ENCODE measurements at places on chromosomes 6 and 20.
A peak's percentile ranks its signal among the peaks of the same experiment; 100 is the strongest.

- DNase-seq: peak; percentile 98
Measured at GRCh38 chr20:17873410-17874270, 95.0 kb downstream of the SNX5 start.

GRCh38 chr20:62026564-62026856, 39.2 kb downstream of the TAF4 start:
- no peak for DNase-seq

DNA sequence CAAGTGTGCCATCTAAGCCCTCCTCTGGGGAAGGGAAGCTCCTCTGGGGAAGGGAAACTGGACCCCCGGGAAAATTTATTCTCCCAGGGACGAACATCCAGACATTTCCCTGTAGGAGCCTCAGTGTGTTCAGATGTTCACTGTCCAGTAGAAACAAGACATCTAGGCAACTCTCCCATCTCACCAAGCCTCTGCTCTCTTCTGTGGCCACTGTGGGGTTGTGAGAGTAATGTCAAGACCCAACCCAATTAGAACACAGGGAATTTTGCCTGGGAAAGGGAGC, 3.6 kb upstream of the PTGIS start:
- DNase-seq: no peak

- peak; percentile 83 for DNase-seq
Measured at GRCh38 chr6:100464903-100465700, at the start of gene SIM1. TSS of gene SIM1 (minus strand) at chr6:100464921. CDS start at chr6:100463468, 1,453 bp downstream.

DNA sequence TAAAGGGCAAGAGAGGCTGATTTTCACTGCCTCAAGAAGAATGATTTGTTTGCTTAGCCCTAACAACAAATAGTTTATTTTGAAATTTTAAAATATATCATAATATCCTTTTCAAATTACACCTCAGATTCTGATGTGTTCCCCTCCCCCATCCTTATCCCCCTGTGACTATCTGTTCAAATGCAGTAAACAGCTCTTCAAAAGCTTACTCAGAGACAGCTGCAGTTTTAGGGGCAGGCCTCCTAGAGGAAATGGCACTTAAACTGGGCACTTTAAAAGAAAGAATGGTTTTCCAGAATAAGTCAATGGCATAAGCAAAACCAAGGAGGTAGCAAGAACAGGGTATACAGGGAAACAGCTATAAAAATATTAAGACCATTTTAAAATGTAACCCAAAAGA, 118.6 kb upstream of the UST start:
- DNase-seq: no peak

DNA sequence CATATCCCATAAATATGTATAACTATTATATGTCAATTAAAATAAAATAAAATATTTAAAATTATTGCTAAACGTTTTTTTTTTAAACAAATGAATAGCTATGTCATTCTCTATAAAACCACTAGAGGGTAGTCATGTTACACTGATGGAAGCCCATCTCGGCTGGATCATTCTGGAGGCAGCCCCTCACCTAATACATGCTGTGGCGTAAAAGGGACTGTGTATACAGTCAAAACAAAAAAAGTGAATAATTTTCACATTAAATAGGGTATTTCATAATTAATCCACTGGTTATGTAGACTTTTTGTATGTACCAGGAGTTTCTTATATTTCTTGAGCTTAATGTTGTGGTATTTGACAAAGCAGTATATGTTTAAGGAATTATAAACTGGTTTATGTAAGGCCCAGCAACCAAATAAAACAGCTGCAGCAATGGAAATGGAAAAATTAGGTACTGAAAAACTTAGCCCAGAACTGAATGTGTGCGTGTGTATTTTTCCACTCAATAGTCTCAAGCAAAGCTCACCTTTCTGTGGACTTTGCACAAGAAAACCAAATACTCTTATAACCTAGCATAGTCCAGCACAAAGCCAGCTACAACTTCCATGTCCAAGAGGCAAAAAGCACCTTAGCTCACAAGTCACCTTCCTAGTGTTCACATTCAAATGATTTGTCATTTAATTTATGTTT, 81.7 kb downstream of the COL9A1 start:
- DNase-seq: peak; percentile 24

DNA sequence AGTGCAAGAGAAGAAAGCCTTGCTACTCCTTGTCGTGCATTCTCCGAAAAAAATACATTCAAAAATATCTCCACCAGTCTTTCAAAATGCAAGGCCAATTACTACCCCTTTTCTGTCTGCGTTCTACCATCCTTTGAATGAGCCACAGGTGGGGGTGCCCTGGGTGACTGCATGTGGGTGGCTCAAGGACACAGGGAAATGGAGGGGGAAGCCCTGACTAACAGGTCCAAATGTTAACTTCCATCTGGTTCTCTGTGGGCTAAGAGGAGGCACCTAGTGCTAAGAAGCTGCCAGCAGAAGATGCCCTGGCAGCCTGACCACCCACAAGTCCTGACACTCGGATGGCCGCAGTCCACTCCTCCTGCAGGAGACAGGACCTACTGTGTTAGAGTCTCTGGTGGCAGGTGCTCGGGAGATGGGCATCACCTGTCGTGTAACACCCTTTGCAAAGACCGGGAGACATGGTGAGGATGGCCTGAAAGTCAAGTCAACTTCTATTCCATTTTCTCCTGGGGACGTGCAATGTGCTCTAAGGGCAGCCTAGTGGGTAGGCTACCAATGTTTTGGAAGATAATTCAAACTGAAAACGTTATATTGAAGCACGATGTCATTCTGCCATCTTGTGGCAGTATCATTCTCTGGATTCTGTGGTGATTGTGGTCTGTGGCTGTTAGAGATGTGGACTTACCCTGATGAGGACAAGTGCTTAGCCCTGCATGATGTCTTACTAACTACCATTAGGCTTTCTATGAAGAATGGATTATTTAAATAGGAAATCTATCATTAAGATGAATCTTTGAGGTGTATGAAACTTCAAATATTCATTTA, 27.4 kb upstream of the IGF2R start:
- DNase-seq: peak; percentile 47

DNA sequence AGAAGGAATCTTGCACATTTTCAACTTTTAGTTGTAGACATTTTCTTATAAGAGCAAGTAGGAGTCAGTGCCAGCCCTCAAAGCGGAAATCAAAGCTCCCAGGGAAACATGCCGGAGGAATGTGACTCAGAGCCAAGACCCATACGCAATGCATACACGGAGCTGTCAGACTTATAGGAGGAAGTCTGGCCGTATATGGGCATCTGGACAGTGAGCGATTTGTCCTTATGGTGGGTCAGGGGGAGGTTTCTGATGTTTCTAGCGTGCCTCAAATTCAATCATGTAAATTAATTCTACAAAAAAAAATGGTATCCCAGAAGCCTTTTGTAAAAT, 3.6 kb upstream of the CCN2 start:
- peak; percentile 97 for DNase-seq

- DNase-seq: no peak
Measured at GRCh38 chr6:129713806-129714333, 3.9 kb upstream of the ARHGAP18 start.

DNA sequence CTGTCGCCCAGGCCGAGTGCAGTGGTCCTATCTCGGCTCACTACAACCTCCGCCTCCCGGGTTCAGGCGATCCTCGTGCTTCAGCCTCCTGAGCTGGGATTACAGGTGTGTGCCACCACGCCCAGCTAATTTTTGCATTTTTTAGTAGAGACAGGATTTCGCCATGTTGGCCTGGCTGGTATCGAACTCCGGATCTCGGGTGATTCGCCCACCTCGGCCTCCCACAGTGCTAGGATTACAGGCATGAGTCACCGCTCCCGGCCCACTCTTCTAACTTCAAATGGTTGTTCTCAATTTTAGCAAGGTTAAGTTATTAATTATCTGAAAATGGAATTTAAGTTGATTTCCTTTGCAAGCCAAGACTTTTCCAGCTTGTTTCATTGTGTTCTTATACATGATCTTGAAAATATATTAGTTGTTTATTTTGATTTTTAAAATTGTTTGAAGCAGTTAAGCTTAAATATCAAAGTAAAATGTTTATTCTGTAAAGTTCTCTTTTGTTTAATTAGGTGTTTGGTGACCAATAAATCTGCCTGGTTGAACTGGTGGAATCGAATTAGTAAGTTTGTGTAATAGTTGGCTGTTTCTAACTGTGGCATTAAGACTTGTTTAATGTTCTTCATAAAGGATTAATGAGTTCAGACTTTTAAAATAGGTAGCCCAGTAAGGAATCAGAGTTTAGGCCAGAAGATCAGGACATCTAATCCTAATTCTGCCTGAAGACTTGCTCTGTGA, 2.3 kb downstream of the PM20D2 start:
- peak; percentile 4 for DNase-seq

DNA sequence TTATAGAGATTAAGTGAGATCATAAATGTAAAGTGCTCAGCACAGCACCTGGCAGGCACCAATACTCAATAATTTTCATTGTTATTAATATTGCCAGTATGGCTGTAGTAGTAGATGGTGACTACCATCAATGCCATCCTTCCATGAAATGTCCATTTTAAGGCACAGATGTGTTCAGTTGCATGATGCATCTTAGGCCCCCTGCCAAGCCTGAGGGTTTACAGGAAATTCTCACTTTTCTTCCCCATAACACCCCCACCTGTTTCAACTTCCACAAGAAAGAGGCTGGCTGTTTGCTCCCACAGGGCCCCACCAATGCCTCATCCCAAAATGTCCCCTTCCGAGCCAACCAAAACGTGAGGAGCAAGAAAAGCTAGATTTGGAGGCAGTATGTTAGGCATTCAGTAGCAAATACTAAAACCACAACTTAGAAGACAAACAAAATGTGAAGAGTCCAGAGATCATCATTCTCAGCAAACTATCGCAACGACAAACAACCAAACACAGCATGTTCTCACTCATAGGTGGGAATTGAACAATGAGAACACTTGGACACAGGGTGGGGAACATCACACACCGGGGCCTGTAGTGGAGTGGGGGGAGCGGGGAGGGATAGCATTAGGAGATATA, 110.6 kb upstream of the NHSL1 start:
- peak; percentile 18 for DNase-seq

DNA sequence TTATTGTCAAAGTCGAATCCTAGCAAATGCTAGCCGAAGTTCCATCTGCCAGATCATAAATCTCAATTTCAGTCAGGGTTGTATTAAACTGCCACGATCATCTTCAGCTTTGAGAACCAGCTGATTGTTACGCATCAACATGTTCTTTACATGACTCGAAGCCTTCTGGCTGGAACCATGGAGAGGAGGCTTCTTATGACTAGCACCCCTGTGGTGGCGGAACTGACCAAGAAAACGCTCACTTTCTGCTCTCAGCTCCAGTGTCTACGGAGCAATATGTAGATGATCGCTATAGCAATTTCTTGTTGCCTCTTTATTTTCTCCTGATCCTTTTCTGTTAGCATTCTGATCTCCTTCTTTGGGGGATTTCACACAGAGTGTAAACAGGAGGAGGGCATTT, 479.4 kb upstream of the SLC35B3 start:
- DNase-seq: no peak

- no peak for DNase-seq
Measured at GRCh38 chr6:39228111-39228971, 934 bp downstream of the KCNK5 start.

- no peak for DNase-seq
Measured at GRCh38 chr6:17987447-17987696, at the start of gene KIF13A. TSS of gene KIF13A (minus strand) at chr6:17987635. CDS start at chr6:17987463, 172 bp downstream.

DNA sequence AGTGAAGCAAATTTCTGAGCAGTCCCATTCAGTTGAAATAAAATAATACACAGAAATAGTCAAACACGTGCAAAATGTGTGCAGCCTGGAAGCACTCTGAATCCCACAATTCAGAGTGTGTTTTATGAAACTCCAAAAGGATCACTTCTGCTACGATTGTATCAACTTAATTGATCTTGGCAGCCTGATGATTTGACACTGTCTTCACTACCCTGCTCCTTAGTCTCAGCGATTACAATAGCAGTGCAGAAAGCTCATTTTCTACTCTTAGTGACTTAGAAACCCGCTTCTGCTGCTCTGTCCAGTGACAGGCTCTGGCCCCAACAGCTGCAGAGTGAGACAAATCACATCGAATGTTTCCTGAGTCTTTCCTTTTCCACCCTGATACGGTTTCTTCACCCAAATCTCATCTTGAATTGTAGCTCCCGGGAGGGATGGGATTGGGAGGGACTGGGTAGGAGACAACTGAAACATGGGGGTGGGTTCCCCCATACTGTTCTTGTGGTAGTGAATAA, 16.2 kb upstream of the EMILIN3 start:
- DNase-seq: no peak

- DNase-seq: no peak
Measured at GRCh38 chr20:17704589-17705317, 5.0 kb downstream of the BANF2 start.

- peak; percentile 41 for DNase-seq
Measured at GRCh38 chr6:131652472-131652871, 15.4 kb downstream of the ENPP3 start.

GRCh38 chr20:62186887-62187866, 4.3 kb downstream of the MTG2 start:
- DNase-seq: no peak

DNA sequence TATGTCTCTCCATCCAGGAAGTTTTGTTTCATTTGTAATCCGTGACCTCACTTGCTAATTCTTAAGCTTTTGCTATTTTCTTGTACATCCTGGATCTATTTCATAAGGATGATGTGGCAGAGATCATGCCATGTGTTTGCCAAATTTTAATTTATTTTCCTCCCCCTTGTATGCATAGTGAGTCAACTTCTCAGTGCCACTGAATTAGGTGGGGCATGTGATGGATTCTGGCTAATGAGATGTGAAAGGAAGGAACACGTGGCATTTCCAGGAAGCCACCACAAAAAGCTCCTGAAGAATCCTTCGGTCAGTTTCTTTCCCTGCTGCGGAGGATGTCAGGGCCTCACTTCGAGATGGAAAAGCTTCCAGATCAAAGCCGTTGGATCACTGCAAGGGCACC, 86.2 kb upstream of the PRL start:
- DNase-seq: no peak

GRCh38 chr6:21383450-21384085, 210.0 kb upstream of the SOX4 start:
- no peak for DNase-seq

- DNase-seq: no peak
Measured at GRCh38 chr6:47084610-47085009, 42.5 kb upstream of the ADGRF1 start.

DNA sequence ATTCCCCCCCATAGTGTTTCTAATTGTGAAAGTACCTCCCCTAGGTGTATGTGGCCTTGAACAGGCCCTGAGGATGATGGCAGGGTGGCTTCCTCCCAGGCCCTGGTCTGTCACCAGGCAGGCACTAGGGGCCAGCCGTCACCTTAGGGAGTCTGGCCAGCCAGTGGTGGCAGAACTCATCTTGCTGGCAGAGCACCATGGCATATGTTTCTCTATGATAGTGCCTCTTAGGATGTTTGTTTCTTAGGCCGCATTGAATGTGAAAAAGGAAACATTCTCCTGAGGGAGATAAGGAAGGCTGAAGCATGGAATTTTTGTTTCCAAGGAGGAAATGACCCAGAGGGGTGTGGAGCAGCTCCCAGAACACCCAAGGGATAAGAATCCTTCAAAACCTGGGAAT, 45.2 kb upstream of the KLHL31 start:
- DNase-seq: no peak
